ENCODE measurements at places on chromosomes 2 and 18. TPM values are rescaled to one million over a fixed set of nuclear protein-coding genes. Genes with fewer than 3 reads are reported as not detected.
A peak's percentile ranks its signal among the peaks of the same experiment; 100 is the strongest.

DNA sequence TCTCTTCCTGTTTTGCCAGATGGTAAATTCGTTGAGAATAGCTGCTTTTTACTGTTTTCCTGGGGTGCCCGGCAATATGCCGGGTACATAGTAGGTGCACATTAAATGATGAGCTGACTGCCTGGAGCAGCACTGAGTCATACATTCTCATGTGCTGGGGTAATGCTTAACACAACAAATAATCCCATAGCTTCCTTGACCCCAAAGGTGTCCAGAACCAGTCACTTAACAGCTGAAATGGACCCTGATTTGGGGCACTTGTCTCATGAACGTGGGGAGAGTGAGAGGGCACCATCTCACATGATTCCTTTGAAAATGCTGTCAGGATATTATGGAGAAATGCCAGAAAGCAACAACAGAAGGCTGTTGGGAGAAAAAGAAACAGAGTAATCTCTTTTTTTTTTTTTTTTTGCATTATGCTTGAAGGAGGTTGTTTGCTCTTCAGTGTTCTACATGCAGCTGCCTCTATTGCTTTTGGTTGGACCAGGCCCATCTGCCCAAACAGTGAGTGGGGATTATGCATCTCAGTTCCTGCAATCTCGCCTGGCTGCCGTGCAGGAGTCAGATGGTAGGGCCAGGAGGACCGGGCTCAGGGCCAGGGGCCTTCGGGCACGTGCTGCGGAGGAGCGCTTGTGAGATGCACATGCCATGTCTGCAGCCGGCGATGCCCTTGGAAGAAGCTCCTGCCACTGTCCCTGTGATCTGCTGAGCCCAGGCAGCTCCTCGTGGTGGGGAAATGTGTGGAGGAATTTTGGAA lies 162.1 kb downstream of the SH3RF3 start:
- no peak for DNase-seq

DNA sequence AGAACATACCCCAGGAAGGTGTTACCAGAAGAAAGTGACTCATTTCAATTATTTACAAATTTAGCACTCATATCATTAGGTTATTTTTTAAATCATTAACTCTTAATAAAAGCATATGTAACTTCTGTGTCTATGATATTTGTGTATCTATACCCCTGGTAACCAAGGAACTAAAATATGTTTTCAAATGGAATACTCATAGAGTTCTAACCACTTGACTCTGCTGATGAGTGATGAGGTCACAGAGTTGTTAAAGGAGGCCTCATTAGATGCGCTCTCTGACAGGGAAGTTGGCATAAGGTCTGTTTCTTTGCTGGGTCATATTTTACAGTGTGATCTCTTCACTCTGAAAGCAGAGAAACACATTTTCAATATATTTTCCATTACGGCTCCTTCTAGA lies 73.4 kb downstream of the CCDC150 start:
- no peak for DNase-seq

CIB4 gene
- 0.46 TPM for total RNA-seq

GRCh38 chr2:207513551-207514257 lies 16.1 kb upstream of the CREB1 start:
- DNase-seq = no peak

CYP1B1 gene
- 289 TPM for total RNA-seq

SIGLEC15 gene
- total RNA-seq = 0.91 TPM

- no peak for DNase-seq
These were observed 1059.7 kb upstream of the ACVR2A start for GRCh38 chr2:146785101-146785500.

GRCh38 chr2:197604117-197604860 lies 71.1 kb downstream of the RFTN2 start:
- no peak for DNase-seq

DNA sequence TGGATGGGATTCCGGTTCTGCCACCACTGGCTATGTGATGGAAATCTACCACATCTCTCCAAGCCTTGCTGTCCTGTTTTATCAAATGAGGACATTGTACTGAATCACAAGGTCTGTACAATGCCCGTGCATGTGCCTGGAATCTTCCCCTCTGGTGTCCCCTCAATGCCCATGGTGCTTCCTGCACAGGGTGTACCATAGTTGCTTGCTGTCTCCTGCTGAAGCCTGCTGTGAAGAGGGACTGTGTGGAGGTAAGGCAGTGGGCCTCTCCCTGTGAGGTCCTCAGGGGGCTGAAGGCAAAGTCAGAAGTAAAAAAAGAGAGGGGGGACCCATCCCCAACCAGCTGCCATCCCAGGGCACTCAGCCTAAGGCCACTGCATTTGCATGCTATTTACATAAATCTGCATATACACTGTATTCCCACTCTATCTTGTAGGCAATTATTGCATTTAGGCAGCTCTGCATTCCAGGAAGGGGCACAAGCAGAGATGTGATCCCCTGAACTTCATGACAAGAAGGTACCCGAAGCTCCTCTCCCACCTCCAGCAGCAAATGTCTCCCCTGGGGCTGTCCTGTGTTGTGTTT lies 9.1 kb upstream of the STEAP3 start:
- no peak for DNase-seq

POTEE gene
- 8.6 TPM for total RNA-seq

DBI gene
- 324 TPM for total RNA-seq

DNA sequence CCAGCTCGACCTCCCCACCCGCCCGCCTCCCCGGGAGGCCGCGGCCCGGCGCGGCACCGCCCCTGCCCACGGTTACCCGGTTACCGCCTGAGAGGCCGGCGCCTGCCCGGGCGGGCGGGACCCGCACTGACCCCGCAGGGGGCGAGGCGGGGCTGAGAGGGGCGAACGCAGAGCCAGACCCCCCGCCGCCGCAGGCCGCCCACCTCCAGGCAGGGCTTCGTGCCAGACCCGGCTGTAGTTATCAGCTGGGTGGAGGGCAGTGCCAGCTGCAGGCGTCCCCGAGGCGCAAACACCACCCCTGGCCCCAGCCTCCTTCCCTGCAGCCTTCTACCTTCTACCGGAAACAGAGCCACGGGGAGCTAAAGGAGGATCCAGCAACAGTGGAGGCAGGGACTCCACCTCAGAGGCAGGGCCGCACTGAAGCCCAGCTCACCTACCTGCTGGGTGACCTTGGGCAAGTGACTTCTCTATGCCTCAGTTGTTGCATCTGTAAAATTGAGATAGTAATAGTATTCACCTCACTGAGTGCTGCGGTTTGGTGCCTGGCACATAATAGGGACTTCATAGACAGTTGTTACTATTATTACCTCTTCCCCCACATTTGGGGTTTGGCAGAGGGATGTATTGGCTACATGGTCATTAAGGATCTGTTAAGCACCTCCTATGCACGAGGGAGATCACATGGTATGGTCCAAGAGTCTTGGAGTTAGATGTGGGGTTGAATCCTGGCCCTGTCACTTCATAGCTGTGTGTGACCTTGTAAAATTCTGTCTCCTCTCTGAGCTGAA lies 231.6 kb upstream of the SMAD2 start:
- no peak for DNase-seq

- no peak for DNase-seq
These were observed 415.3 kb upstream of the SETBP1 start for GRCh38 chr18:44265437-44265836.

GRCh38 chr2:172464400-172465129 lies 37.2 kb downstream of the ITGA6 start:
- no peak for DNase-seq

DNA sequence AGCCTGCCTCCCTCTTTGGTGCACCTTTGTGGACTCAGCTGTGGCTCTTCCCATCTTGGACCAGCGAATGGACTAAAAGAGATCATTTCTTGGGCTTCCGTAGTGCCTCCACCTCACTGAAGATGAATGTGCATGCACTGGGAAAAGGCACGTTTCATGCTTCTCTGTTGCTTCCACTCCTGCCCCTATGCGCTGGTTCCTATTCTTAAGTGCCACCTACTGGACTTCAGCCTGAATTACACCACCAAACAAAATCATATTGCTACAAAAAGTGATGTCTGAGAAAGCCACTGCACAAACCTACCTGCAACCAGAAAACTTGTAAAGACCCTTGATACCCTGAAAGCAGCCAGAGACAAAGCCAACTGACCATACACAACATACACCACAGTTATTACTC lies 695.6 kb downstream of the TSN start:
- DNase-seq = no peak

DNA sequence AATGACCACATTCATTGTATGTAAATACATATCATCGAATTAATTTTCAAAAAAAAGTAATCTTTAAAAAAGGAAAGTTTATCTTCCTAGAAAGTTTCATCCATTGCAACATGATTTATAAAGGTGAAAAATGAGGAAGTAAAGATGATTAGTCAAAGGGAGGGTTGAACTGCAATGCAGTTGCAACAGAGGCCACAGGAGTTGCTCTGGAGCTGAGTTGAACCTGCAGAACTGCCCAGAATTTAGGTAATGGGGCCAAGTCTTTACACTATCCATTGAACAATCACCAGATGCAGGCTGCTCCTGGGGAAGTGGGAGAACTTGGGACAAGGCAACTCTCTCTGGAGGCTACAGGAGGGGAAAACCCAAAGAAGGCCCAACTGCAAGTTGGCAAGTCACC lies 390.7 kb downstream of the METTL4 start:
- no peak for DNase-seq

GRCh38 chr2:113248997-113249770 lies 29.5 kb downstream of the PAX8 start:
- DNase-seq = peak; percentile 75

- DNase-seq = no peak
These were observed 713.1 kb upstream of the SOX11 start for GRCh38 chr2:4979111-4979510.

DNA sequence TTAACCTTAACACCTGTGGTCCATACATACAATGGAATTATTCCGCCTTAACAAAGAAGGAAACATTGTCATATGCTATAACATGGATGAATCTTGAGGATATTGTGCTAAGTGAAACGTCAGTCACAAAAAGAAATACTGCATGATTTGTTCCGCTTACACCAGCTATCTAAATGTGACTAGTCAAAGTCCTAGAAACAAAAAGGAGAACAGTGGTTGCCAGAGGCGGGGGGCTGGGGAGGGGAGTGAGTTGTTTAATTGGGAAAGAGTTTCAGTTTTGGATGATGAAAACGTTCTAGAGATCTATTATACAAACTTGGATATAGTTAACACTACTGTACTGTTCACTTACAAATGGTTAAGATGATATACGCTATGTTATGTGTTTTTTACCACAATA lies 72.0 kb downstream of the SPRED2 start:
- DNase-seq = no peak

GRCh38 chr18:62157843-62158242 lies 29.0 kb downstream of the PIGN start:
- DNase-seq = no peak

- DNase-seq = no peak
These were observed 57.1 kb downstream of the ADCYAP1 start for GRCh38 chr18:961644-962355.

MATN3 gene
- total RNA-seq = 2.9 TPM

GRCh38 chr2:218370410-218371063 lies 11.5 kb upstream of the SLC11A1 start:
- no peak for DNase-seq

DNA sequence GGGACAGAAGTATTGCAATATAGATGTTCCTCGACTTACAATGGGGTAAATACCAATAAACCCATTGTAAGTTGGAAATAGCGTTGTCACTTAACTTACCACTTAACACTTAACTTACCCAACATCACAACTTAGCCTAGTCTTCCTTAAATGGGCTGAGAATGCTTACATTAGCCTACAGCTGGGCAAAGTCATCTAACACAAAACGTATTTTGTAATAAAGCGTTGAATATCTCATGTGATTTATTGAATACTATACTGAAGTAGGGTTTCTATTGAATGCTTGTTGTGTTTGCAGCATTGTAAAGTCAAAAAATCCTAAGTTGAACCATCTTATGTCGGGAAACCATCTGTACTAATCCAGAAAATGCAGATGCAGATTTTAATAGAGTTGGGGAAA lies 23.6 kb downstream of the IL1R2 start:
- DNase-seq = no peak

GRCh38 chr2:181112916-181113315 lies 132.5 kb downstream of the UBE2E3 start:
- DNase-seq = no peak

Measured in prostate gland (tissue), 2 donors.